ENCODE measurements at places on chromosomes 3 and 15.

DNA sequence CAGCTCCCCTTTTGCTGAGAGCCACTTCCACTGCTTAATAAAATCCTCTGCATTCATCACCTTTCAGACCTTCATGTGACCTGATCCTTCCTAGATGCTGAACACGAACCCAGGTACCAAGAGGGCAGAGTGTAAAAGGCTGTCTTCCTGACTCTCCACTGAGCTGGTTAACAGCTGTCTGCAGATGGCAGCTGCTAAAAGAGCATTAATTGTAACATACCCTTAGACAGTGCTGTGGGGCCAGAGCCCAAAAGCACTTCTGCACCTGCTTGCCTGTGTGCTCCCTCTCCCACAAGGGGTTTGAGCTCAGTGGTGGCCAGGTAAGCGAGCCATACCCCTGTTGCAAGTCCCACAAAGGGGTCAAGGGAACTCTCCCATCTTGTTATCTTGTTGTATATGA, 187.3 kb downstream of the UBE2E2 start:
- no peak for DNase-seq

GRCh38 chr3:165507060-165507459, 310.9 kb upstream of the SLITRK3 start:
- no peak for DNase-seq

- no peak for DNase-seq
Measured at GRCh38 chr15:64754663-64755426, 20.5 kb downstream of the RBPMS2 start.

DNA sequence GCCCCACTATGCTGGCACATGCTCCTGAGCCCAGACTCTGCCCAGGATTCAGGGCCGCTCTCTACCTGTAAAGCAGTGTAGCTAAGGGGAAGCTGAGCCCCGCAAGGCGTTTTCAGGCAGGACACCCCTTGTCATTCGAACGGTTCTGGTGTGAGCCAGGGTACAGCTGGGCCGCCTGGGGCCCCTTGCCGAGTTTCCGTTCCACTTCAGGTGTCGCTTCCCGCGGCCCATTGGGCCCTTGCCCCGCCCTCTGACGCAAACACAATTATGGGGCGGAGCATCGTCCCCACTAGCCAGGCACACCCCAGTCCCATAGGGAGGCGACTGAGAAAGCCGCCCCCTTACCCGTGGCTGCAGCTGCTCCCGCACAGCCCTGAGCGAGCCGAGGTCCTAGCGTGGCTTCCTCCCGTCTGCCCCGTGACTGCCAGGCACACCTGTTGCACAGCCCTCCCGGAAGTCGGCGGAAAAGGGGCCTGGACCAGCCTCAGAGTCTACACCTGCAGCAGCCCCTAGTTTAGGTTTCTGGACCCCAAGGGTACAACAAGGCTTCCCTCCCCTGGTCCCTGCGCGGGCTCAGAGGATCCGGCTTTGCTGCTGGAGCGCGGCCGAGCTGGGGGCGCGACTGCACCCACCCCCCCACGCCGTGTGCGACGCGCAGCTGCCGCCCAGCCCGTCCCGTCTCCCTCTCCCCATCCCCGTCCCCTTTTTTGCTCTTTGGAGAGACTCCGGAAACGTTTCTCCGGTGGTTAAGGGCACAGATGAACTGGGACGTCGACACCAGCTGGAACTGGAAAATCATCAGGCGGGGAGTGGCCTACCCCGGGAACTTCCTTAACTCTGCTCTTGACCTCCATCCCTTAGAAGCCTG, at the start of gene PLSCR2:
PLSCR2 (minus strand) TSS at position 412 of the 868 bp plus-strand sequence. CDS start 9,657 bp downstream, outside the sequence.
- DNase-seq = no peak

DNA sequence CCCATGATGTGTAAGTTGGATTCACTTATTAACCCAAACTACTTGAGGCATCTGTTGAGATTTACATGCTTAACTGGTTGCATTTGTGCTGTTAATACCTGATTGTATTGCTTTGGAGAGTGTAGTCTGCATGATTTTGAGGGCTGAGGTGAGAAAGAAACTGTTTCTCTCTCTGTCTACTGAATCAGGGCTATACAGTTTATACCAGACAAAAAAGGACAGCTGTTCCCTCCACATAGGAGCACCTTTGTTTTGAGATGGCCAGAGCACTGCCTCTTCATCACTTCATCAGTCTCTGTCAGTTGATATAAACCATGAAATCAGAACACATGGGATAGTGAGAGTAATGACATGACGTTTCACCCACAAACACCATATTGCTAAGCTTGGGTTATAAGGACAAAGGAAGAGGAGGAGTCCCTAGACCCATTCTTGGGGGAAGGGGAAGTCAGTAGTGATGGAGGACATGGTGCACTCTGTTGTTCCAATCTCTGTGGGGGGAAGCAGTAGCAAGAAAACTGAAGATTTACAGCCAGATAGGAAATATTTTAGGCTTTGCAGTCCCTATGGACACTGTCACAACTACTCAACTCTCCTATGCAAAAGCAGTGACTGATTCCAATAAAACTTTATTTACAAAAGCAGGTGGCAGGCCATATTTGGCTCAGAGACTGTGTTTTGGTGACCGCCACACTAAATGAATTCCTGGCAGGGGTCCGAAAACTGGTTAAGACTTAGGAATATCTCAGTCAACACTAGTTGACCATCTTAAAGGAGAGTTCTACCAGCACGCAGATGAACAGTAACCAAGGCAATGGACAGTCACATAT, 123.9 kb upstream of the NR2E3 start:
- no peak for DNase-seq

- DNase-seq = no peak
Measured at GRCh38 chr3:120705884-120706582, 24.0 kb upstream of the HGD start.

DNA sequence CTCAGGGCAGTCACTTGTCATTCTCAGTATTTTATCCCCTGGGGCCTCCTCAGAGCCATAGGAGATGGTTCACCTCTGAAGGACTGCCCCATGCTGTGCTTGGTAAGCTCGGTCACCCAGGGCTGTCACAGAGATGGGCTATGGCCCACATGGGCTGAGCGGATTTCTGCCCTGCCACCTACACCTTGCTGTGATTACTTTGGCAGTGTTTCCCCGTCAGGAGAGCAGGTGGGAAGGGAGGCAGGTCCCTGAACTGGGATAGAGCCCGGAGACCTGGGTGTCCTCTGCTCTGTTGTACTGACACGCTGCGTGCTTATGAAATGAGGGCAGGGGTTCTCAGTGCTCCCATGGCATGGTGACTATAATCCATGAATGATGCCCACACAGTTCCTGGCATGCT, 48.9 kb downstream of the APBA2 start:
- no peak for DNase-seq

GRCh38 chr3:160956785-160957184, 148.4 kb downstream of the B3GALNT1 start:
- no peak for DNase-seq

- no peak for DNase-seq
Measured at GRCh38 chr3:48928679-48929078, 10.0 kb downstream of the ARIH2 start.

GRCh38 chr3:197132916-197133530, 103.4 kb upstream of the MELTF start:
- DNase-seq = no peak

DNA sequence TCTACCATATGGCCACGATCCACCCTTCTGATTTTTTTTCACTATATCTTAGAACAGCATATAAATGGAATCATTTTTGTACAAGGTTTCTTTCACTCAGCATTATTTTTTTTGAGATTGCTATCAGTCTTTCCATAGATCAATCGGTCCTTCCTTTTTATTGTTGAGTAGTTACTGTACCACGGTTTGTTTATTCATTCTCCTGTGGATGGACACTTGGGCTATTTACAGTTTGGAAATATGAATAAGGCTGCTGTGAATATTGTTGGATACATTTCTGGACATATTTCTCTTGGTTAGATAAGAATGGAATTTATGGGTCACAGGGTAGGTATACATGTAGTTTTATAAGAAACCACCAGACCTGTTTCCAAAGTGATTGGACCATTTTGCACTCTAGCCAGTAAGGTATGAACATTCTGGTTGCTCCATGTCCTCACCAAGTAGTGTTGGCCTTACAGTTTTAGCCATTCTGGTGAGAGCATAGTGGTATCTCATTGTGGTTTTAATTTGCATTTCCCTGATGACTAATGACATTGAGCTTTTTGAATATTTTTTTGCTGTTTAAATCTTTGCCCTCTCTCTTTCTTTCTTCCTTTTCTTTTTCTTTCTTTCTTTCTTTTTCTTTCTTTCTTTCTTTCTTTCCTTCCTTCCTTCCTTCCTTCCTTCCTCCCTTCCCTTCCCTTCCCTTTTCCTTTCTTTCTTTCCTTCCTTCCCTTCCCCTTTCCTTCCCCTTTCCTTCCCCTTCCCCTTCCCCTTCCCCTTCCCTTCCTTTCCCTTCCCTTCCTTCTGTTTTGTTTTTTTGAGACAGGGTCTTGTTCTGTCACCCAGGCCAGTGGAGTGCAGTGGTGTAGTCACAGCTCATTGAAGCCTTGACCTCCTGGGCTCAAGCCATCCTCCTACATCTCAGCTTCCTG, 49.2 kb downstream of the LRRK1 start:
- no peak for DNase-seq

DNA sequence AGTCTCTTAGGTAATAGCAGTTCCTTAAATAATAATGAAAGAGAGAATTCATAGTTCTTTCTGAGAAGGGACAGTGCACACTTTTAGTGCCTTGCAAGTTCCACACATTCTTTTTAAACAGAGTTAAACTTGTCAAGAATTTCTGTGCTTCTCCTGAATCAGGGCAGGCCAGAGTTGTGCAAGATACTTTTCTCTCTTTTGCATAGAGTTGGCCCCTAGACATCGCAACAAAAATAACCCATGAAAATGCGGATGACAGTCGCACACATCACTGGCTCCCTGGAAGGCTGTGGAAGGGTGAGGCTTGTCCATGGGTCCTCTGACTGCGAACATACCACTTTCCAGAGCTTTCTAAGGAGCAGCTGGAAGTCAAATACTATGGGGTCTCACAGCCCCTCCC, 40.1 kb downstream of the FBLN2 start:
- DNase-seq = no peak

DNA sequence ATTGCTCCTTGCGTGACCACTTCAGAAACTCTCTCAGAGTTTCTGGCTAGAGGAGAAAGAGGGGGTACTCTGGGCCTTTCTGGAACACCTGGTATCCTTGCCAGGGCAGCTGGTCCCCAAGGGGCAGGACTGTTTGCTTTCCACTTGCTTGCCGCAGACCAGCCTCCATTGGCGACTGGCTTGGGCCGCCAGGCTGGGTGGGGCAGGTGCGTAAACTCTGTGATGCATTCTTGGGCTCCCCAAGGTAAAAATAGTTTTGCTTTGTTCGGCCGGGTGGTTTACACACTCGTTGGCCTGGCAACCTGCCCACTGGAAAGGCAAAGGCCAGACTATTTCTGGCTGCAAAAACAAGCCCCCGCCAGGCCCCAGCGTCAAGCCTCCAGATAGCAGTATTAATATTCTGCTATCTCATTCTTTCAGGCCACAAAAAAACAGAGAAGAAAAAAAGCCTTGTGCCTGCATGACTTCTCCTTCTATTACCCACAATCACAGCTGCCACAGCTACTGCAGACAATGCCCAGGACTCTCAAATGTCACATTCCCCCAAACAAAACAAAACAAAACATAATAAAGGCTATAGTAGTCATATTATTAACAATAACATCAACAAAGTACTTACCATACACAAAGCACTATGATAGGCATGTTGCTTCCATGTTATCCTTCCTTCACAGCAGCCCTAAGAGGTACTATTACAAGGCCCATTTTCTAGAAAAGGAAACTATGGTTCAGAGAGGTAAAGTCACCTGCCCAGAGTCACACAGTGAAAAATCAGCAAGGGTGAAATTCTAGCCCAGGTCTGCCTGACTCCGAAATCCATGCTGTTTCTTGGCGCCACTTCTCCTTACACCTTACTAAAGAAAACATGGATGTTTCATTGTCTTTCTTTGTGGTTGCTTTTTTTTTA, 14.0 kb upstream of the SSUH2 start:
- DNase-seq = no peak

DNA sequence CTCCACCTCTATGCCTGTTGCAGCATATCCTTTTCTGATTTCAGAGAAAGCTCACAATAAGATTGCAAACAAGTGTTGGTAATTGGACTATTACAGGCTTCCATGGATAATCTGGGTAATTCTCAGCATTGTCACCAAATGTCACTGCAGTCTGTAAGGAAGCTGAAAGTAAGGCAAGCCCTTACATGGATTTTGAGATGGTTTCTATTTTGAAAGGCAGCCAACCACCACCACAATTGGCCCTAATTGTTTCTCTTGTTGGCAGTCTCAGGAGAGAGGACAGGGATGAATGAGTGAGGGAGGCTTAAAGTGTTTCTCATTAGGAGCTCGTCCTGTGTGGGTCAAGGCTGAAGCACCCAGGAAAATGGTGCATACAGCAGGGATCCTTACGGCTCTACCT, 879.9 kb downstream of the TUSC7 start:
- no peak for DNase-seq

DNA sequence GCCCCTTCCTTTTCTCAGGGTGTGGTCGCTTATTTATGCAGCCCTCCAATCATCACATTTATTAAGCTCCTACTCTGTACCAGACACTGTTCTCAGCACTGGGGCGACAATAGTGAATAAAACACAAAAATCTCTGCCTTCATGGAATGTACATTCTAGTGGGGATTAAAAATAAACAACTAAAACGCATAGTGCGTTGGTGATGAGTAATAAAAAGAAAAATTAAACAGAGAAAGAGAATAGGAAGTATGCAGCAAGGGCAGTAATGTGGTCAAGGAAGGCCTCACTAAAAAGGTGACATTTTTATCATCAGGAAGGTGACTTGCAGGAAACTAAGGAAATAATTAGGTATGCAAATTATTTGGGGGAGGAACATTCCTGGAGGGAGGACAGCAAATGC, 5.1 kb downstream of the SLC51B start:
- no peak for DNase-seq

- DNase-seq = no peak
Measured at GRCh38 chr3:29083676-29084075, 197.2 kb upstream of the RBMS3 start.

GRCh38 chr3:18424213-18424728, 868 bp downstream of the SATB1 start:
- DNase-seq = no peak

DNA sequence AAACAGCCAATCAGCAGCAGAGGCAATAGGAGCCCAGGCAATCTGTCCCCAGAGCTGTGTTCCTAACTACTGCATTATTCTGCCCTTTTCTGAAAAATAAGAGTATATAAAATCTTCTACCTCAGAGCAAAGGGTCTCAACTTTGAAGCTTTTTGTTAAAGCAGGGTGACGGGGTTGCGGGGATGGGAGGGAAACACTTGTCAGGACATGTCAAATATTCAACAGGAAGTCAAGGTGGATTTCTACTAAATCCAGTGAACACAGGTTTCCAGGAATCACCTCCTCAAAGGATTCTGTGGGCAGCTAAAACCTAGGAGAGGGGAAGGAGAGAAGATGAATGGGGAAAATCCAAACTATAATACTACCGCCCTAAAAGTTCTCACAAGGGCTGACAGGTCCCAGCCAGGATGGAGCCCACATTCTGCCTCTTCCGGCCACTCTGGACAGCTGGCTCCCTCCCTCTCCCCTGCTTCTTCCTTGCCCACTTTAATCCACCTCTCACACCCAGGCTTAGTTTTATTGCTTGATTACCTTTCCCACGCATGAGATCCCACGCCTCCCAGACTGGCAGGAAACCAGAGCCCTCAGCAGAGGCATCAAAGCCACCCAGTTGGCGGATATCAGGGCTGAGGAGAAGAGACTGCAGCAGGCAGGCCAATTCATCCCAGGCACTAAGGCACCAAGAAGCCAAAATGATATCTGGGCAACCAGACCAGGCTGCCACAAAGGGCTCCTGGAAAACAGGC, 77.2 kb downstream of the OSBPL10 start:
- DNase-seq = no peak

Data from SIG-M5 (cell line).